ENCODE measurements at places on chromosomes 11 and 22. TPM values are rescaled to one million over a fixed set of nuclear protein-coding genes. Genes with fewer than 3 reads are reported as not detected.
A peak's percentile ranks its signal among the peaks of the same experiment; 100 is the strongest.

DNA sequence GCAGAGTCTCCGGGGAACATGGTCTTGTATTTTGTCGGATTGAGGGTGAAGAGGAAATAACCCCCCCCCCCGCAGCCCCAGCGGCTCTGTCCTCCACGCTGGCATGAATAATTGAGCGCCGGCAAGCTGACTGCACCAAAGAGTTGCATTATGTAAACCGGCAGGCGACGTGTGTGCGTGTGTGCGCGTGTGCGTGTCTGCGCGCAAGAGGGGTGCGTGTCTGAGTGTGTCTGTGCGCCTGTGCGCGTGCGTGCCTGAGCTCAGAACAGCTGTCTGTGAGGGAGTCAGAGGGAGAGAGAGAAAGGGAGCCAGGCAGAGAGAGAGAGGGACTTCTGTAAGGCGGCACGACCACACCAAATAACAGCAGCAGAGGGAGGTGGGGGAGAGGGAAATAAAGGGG is 94.4 kb downstream of the SCN3B start:
- no peak for DNase-seq

DNA sequence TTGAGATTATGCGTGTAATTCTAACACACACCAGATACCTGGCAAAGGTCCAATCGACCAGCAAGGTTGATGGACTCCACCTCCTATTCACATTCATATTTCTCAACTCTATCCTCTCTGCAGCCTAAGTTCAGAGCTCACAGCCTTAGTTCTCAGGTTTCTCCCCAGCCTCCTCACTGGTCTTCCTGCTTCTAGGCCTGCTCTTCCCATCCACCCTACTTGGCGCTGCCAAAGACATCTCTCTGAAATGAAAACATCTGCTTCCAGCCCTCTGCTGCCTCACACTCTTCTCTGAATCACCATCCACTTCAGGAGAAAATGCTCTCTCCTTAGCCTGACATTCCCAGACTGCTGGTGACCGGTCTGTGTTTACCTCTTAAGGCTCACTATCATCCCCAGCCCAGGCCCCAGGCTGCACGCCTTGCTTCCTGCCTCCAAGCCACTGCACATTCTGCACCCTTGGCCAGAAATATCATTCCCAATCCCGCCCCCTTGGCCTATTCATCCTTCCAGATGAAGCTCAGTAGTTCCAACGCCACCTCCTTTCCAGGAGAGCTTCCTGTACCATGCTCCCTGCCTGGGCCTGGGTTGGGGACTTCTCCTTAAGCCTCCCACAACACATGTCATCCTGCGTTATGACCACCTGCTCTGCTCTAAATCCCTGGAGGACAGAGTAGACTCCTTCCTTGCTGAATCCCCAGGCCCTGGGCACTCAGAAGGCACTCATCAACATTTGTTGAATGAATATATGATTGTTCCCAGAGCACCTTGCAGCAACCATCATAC is 3.5 kb downstream of the ARRB1 start:
- DNase-seq: no peak

USP35 gene
- total RNA-seq: 12.0 TPM

- no peak for DNase-seq
These were observed 230.1 kb downstream of the MIAT start for GRCh38 chr22:26887456-26887855.

EMID1 gene
- 1.3 TPM for total RNA-seq

DNA sequence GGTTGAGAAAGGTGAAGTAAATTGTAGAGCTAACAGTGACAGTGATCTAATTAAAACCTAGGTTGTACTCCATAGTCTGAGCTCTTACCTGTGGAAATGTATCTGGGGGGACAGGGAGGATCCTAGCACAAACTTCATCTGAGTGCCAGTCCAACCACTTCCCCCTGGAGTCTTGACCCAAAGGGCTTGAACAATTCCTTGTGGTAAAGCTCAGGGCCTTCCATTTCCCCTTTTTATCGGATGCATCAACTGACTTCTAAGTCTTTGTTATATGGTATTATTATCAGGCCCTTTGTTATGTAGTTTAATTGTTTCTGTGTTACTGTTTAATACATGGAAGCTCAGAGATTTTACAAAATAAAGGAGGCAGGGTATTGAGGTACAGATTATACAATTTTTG is 140.2 kb upstream of the SESN3 start:
- DNase-seq: no peak

DNA sequence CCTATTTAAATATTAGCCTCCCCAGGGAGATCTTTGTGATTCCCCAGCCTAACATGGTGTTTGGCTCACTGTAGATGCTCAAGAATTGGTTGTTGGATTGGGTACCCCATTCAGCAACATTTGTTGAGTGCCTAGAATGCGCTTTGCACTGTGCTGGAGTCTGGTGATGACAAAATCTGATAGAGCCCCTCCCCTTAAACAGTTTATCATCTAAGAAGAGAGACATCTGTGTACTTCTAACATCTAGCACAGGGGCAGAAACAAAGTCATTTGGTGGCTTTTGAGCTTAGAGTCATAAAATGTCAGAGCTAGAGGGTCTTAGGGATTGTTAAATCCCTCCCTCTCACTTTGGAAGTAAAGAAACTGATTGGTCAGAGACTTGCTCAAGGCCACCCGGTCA is 73.0 kb downstream of the UBASH3B start:
- no peak for DNase-seq

- DNase-seq: no peak
These were observed 35.6 kb downstream of the SIK2 start for GRCh38 chr11:111637885-111638284.

GRCh38 chr11:117456027-117456720 is 128.5 kb downstream of the CEP164 start:
- no peak for DNase-seq

GRCh38 chr11:35781861-35782470 is 119.4 kb downstream of the TRIM44 start:
- no peak for DNase-seq

- no peak for DNase-seq
These were observed 164.0 kb downstream of the TENM4 start for GRCh38 chr11:79276736-79277325.

- DNase-seq: no peak
These were observed 30.4 kb downstream of the FAM181B start for GRCh38 chr11:82703226-82703625.

GRAMD1B gene
- 82.1 TPM for total RNA-seq

GAL3ST1 gene
- total RNA-seq: not detected

GRCh38 chr11:57368106-57368844 is 12.7 kb downstream of the PRG3 start:
- DNase-seq: peak; percentile 23

OR8B4 gene
- total RNA-seq: not detected

TMPRSS6 gene
- 0.04 TPM for total RNA-seq

NDUFC2 gene
- 322 TPM for total RNA-seq

OR52A1 gene
- total RNA-seq: not detected

GRCh38 chr11:108115500-108116140 is 5.7 kb upstream of the ACAT1 start:
- DNase-seq: peak; percentile 96

- peak; percentile 1 for DNase-seq
These were observed 31.9 kb upstream of the UPB1 start for GRCh38 chr22:24463071-24463760.

DNA sequence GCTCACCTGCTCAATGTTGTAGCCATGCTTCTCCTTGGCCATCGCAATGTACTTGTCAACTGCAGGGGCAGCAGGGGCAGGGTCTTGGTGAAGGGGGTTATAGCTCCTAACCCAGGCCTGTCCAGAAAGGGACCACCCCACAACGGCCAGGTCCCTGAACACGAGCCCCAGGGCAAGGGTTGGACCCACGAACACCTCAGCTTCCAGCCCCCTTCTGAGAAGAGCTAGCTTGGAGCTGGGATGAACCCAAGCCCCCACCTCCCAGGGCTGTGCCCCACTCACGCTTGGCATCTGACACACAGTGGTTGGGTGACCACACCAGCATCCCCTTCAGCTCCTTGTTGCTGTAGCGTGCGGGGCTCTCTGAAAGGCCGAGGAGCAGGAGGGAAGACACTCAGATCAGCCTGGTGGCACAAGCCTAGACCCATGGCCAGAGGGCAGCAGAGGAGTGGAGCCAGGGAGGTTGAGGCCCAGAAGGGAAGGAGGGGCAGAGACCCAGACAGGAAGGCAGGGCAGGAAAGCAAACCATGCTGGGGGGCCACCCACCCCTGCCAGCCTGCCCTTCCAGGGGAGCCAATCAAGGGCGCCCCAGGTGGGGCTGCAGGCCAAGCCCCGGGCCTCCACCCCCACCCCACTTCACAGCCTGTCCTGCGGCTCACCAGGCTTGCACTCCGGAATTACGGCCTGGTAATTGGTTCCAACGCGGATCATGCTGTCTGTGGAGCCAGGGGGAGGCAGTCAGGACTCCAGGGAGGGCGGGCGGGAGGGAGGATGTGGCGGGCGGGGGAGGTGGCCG is 1.9 kb downstream of the RCOR2 start:
- no peak for DNase-seq

GRCh38 chr11:94533696-94534630 is 9.8 kb upstream of the FUT4 start:
- DNase-seq: no peak

DNA sequence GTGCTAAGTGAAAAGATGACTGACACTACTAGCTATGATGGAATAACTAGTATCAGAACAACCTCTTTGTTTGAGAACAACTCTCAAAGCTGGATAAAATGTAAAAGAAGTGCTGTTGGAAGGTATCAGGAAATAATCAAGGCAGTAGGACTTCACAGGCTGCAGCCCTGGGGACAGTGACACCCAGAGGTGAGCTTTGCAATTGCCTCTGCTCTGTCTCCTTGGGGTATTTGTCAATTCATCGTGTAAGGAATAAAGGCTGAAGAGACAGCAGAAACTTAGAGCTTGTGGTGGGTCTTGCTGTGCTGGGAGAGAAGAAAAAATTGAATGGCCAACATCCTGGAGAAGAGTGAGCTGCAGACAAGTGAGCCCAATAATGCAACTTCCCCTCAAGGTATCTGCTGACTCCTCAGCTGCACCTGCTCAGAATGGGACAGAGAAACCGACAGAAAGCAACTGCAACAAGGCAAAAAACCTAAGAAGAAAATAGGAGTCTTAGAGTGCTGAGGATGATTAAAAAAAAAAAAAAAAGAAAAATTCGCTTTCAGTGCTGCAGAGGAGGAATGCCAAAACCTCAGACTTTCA is 141.1 kb downstream of the RCN1 start:
- DNase-seq: peak; percentile 62

DNA sequence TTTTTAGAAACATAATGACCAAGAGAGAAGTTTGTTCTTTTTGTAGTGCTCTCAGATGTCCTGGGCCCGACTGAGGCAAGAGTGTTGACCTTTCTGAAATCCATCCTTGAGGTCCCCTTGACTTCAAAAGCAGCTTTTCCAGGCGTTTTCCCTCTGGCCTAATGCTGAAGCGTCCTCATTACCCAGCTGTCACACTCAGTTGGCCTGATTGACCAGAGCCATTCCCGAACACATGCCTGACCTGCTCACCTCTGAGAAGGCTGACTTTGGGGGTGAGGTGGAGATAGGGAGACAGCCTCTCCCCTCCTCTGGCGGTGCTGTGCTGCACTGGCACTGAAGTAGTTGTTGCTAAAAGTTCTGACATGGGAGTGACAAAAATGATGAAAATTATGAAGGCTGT is 66.9 kb downstream of the ALX4 start:
- DNase-seq: no peak

GRCh38 chr11:44977493-44977984 is 26.9 kb upstream of the TP53I11 start:
- peak; percentile 9 for DNase-seq

DNA sequence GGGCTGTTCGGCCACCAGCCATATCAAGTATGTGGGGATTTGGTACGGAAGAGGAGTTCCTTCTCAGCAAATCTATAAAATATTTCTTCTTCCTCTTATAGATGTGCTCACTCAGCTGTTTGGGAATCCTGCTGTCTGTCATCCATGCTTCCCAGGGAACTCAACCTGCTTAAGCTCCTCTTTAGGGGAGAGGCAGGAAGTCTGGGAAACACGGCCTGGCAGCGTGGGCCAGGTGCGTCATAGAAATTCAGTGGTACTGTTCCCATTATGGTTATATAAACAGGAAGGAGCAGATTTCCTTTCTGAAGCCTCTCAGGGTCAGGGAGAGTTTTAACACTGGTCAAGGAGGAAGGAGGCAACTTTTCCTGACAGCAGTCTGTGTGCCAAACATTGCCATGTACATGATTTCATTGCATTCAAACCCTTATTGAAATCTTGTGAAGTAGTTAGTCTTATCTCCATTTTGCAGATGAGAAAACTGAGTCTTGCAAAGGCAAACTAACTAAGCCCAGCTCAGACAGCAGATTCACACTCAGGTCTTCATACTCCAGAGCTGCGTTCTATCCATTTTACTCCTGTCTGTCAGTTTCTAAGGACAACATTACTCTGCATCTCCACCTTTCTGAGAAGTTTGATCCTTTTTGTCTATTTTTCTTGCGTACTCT is 35.4 kb upstream of the AMOTL1 start:
- DNase-seq: peak; percentile 96

OR52I2 gene
- not detected for total RNA-seq

DNA sequence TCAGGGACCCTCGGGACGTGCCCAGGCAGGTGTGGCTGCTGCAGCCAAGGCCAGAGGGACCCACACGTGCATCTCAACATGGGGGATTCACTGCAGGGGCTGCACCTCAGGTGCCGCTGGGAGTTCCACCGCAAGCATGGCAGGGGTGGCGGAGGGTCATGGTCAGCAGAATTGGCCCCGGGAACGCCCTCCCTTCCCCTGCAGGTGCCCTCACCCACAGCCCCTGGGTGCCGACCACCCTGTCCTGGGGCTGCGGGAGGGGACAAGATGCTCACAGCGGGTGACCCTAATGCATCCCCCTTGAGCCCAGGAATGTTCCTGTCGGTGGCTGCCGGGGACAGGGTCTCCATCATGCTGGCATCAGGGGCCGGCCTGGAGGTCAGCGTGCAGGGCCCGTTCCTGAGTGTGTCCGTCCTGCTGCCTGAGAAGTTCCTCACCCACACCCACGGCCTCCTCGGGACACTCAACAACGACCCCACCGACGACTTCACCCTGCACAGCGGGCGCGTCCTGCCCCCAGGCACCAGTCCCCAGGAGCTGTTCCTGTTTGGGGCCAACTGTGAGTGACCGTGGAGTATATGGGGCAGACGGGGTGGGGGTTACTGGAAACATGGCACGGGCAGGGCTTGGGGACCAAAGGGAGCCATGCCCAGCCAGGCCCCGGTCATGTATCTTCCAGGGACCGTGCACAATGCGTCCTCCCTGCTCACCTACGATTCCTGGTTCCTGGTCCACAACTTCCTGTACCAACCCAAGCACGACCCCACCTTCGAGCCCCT is 5.8 kb downstream of the SUSD2 start:
- no peak for DNase-seq

- no peak for DNase-seq
These were observed 30.9 kb upstream of the OR56A1 start for GRCh38 chr11:6061475-6061874.
